ENCODE measurements at places on chromosomes 6 and 20. TPM values are rescaled to one million over a fixed set of nuclear protein-coding genes. Genes with fewer than 3 reads are reported as not detected.

LY6G6F gene
- total RNA-seq: not detected

POU5F1 gene
- not detected for total RNA-seq

RAMACL gene
- total RNA-seq: 2.4 TPM

TCP11 gene
- not detected for total RNA-seq

SIRPA gene
- total RNA-seq: 18.3 TPM

EDN3 gene
- total RNA-seq: not detected

ABHD16A gene
- total RNA-seq: 27.1 TPM

GPSM3 gene
- 0.90 TPM for total RNA-seq

ULBP1 gene
- total RNA-seq: 1.7 TPM

COL20A1 gene
- not detected for total RNA-seq

EPHA7 gene
- 1.5 TPM for total RNA-seq

MUC21 gene
- not detected for total RNA-seq

TFAP2C gene
- total RNA-seq: 0.08 TPM

SIRPD gene
- total RNA-seq: not detected

HLA-DRB1 gene
- total RNA-seq: 0.09 TPM

PKIB gene
- 0.57 TPM for total RNA-seq
